NCI-H2107 (cell line): ENCODE measurements at places on chromosomes 11 and 22.

GRCh38 chr22:50531546-50531961 is 1.7 kb upstream of the TYMP start:
- no peak for DNase-seq

DNA sequence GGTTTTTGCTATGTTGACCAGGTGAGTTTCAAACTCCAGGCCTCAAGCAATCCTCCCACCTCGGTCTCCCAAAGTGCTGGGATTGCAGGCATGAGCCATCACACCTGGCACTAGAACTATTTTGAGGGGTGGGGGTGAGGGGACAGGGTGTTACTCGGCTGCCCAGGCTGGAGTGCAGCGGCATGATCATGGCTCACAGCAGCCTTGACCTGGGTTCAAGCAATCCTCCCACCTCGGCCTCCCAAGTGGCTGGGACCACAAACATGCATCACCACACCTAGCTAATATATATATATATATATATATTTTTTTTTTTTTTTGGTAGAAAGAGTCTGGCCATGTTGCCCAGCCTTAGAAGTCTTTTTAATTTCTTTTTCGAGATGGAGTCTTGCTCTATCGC is 17.1 kb upstream of the IFITM3 start:
- no peak for DNase-seq

- no peak for DNase-seq
Observed at GRCh38 chr11:100823360-100823759, 136.3 kb downstream of the ARHGAP42 start.

DNA sequence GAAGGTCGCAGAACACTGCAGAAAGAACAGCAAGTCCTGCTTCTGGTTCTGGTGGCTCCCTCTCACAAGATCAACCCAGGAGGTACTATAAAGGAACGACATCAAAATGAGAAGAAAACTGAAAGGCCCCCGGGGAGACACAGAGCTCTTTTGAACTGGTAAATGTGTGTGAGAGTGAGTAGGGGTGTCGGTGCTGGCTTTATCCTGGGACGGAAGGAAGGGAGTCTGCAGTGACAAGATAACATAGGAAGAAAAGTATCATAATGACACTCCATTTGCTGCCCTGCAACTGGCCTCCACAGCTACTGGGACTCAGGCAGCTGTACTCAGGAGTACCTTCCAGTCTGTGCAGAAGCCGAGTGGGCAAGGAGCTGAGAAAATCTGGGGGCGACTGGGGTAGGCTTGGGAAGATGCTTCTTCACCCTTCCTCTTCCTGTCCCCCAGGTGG is 60.9 kb downstream of the ENTHD1 start:
- DNase-seq: no peak

- peak; percentile 41 for DNase-seq
Observed at GRCh38 chr11:67265633-67266448, 432 bp upstream of the GRK2 start.

DNA sequence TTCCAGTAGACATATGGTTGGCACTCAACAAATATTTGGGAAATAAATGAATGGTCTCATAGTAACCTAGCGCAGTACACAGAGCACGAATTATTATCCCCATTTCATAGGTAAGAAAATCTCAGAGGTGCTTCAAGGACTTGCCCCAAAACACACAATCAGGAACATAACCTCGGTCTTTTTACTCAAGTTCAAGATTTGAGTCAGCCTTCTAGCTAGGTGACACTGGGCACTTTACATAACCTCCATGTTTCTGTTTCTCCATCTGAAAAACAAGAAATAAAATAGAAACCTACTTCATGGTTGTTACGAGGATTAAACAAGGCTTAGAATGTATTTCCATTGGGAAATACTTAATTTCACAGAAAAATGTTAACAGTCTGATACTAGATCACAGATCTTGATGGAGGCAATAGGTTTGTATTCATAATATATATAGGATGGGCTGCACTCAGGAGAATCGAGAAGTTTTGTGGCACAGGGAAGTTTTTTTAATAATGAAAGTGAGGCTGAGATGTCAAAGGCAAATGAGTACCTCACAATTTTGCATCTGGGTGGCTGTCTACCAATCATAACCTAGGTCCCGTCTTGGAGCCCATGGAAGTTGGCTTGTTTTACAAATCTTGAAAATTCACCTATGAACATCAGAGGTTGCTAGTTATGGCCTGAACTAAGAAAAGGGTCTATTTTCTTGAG is 147.4 kb upstream of the ZC3H12C start:
- no peak for DNase-seq
